ENCODE measurements at places on chromosomes 16 and 17.

DNA sequence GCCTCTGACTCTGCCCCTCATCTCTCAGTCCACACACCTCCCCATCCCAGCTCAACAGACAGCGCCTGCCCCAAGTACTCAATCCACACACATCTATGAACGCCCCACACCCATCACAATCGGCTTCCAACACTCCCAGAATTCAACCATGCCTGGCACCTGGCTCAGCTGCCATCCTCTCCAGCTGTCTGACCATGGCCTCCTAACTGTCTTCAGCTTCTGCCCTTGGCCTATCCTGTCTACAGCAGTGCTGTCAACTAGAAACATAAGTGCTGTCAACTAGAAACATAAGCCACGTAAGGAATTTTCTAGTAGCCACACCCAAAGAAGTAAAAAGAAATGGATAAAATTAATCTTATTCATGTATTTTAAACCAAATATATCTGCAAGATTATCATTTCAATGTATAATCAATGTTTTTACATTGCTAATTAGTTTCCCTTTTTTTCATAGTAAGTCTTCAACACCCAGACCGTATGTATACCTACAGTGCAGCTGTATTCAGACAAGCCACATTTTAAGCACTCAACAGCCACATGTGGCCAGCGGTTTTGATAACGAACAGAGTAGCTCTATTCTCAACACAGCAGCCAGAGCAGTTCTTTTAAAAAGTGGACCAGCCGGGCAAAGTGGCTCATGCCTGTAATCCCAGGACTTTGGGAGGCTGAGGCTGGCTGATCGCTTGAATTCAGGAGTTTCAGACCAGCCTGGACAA, 48.6 kb upstream of the ZNF423 start:
- no peak for DNase-seq

DNA sequence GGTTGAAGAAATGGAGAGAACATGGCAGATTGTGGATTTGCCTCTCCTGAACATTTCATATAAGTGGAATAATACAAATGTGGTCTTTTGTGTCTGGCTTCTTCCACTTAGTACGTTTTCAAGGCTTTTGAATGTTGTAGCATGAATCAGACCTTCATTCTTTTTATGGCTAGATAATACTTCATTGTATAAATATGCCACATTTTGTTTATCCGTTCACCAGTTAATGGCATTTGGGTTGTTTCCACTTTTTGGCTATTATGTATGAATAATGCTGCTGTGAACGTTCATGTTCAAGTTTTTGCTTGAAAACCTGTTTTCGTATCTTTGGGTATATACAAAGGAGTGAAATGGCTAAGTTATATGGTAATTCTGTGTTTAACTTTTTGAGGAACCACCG, 130.4 kb downstream of the TANC2 start:
- no peak for DNase-seq

DNA sequence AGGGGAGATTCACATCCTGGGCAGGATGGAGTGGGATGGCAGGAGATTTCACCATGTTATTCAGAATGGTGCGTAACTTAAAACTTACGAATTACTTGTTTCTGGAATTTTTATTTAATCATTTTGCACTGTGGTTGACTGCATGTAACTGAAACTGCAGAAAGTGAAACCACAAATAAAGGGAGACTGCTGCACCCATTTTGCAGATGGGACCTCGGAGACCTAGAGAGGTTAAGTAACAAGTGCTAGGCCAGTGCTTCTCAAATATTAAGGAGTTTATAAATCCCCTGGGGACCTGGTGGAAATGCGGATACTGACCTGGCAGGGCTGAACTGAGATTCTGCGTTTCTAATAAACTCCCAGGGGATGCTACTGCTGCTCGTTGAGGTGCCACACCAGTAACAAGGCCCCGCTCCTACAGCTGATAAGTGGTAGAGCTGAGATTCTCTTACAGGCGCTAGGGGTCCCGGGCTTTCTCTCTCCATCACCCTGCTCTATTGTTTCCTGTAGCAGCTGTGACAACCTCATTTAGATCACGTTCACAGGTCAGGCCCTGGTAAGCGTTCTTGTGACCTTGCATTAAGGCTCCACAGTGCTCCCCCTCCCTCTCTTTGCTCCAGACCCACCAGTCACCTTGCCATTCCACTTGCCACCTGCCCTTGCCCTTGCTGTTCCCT, 167.1 kb upstream of the CDH13 start:
- DNase-seq, result no peak

GRCh38 chr17:82998637-82999036, 80.8 kb upstream of the METRNL start:
- DNase-seq, result no peak

DNA sequence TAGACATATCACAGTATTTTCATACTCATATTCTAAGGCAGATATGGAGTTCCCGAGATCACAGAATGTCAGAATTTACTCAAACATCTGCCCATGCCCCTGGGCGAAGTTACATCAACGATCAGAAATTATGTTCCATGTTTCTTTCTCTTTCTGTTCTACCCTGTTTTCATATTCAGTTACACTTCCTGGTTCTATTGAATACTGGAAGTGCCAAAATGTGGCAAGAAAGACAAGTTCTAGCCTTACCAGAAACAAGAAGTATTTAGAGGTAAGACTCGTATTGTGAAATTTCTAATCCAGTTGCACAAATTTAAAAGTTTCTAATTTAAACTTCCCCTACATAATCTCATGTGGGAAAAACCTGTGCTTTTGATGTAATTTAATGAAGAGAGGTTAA, 36.1 kb downstream of the KCNJ2 start:
- DNase-seq, result no peak

DNA sequence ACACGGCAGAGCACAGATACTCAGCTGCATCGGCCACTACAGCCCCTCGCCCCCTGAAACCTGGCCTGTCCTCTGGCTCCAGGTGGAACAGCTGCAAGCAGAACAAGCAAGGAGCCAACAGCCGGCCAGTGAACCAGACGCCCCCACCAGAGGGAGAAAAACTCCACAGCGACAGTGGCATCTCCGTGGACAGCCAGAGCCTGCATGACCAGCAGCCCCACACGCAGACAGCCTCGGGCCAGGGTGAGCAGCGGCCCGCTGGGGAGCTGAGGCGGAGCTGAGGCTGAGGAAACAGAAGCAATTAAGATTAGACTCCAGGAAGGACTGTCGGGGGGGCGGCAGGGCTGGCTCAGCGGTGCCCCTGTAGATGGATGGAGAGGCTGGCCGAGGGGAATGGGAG, 16.7 kb downstream of the NGFR start:
- no peak for DNase-seq

GRCh38 chr16:87321336-87322107, 4.3 kb upstream of the C16orf95 start:
- no peak for DNase-seq

- DNase-seq, result no peak
These were observed 744 bp downstream of the SALL1 start for GRCh38 chr16:51150165-51150887.

GRCh38 chr16:84765616-84766580, 53.9 kb upstream of the CRISPLD2 start:
- no peak for DNase-seq

GRCh38 chr16:61195006-61195405, 841.2 kb downstream of the CDH8 start:
- no peak for DNase-seq

- no peak for DNase-seq
These were observed 74.3 kb downstream of the DYNLRB2 start for GRCh38 chr16:80614908-80615671.

DNA sequence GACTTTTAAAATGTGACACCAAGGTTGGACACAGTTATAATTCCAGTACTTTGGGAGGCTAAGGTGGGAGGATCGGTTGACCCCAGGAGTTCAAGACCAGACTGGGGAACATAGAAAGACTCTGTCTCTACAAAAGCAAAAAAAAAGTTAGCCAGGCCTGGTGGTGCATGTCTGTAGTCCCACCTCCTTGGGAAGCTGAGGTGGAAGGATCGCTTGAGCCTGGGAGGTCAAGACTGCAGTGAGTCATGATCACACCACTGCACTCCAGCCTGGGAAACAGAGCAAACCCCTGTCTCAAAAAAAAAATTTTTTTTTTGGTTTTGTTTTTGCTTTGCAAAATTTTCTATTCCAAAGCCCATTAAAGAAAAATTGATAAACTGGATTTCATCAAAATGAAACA, 281.4 kb downstream of the BCAS3 start:
- no peak for DNase-seq

- DNase-seq, result no peak
These were observed 11.6 kb upstream of the MFAP4 start for GRCh38 chr17:19398301-19399181.

- no peak for DNase-seq
These were observed 21.9 kb downstream of the MRM1 start for GRCh38 chr17:36623281-36623680.

- DNase-seq, result peak; percentile 72
These were observed at the start of gene RIPOR1 for GRCh38 chr16:67528222-67528869. Gene RIPOR1, plus strand, starts transcription at chr16:67528829. Its CDS starts 9,618 bp downstream, at chr16:67538447.

- no peak for DNase-seq
These were observed 5.1 kb downstream of the ANKFN1 start for GRCh38 chr17:56158344-56158743.

- no peak for DNase-seq
These were observed 41.7 kb downstream of the WDR59 start for GRCh38 chr16:74942977-74943918.

DNA sequence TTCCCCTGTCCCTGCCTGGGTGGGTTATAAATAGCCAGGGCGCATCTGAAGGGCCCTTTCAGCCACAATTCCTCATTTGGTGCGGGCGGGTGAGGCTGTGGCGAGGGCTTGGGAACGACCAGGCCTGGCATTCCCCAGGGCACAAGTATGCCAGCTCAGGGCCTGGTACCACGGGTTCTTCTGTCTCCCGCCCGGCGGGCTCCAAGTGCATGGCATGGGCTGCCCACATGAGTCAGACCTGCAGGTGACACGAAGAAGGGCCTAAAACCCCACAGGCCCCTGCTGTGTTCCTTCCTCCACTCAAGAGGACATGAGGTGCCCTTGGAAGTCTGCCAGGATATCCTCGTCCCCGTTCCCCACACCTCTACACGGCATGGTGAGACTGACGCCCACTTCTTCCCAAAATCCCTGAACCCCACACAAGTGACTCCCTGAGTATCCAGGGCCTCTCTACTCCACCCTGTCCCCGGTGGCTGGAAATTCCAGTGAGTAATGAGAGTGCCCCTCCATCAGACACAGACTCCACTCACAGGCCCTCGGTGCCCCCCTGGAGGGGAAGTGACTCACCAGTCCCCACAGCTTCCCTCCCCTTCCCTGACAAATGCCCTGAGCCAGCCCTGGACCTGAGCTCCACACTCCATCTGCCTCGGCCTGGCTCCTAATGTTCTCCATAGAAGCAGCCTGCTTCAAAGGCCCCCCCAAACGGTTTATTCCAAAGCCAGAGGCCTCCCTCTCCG, 68.8 kb downstream of the ABR start:
- no peak for DNase-seq

DNA sequence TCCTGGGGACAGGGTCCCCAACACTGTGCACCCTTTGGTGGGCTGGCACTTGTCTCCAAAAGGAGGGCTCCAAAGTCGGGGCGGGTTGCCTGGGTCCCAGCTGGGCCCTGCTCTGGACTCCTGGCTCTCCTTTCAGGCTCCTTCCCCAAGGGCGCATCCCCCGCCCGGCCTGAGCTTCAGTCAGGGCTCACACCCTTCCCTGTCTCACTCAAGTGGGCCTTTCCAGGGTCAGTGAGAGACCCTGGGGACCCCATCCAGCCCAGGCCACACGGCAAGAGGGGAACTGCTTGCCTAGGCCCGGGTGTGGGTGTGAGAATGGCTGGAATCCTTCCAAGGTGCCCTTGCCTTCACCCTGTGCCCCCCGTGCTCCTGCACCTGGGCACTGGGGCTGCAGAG, 41.8 kb upstream of the SLC38A10 start:
- DNase-seq, result no peak

GRCh38 chr16:907361-907760, 63.4 kb downstream of the LMF1 start:
- no peak for DNase-seq

DNA sequence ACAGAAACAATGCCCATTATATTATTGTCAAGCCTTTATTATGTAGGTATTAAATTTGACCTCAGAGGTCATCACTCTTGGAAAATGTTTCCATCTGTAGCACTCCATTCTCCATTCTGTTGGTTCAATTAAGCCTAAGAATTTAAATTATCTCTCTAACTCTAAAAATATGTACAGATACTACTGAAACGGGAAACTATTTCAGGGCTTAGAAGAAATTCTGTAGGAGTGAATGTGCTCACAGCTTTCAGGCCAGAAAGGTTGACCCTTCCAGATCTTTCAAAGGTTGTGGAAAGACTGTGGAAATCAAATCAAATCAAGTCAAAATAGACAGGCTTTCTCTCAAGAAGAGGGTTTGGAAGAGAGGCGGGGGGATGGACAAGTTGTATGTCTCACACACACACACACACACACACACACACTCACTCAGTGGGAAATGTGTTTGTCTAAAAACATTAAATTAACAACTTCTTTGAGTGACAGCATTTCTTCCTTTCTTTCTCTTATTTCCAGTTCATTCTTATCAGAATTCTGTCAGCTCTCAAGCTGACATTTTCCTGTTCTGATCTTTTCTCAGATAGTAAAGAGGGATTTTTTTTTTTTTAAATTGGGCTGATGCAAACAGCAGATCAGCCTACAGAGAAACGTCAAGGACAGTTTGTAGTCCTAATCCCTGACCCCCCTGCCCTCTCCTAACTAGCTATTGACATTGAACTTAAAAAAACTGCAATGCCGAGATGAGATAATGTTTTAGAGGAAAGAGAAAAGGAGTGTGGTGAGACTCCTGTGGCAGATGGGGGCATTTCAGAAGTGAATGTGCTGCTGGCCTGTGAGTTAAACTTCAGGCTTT, 139.0 kb upstream of the ZFHX3 start:
- no peak for DNase-seq

Data from germinal center (tissue), 1 donor.